ENCODE measurements at places on chromosomes 13 and 19. TPM values are rescaled to one million over a fixed set of nuclear protein-coding genes. Genes with fewer than 3 reads are reported as not detected.

- no peak overlapping the region for H3K27ac ChIP-seq
- no peak overlapping the region for H3K4me3 ChIP-seq
- H3K36me3 ChIP-seq = no peaks in the 10 kb centered on the region
- DNase-seq = no peak
- peaks cover 3% of the 10 kb centered on the region for H3K4me1 ChIP-seq
- no peaks in the 10 kb centered on the region for H3K27me3 ChIP-seq
Measured at GRCh38 chr13:80727321-80727975, 386.5 kb upstream of the SPRY2 start.

- no peak overlapping the region for H3K4me3 ChIP-seq
- no peaks in the 10 kb centered on the region for H3K36me3 ChIP-seq
- no peak overlapping the region for H3K27ac ChIP-seq
- no peaks in the 10 kb centered on the region for H3K27me3 ChIP-seq
- peaks cover 8% of the 10 kb centered on the region for H3K4me1 ChIP-seq
- no peak for DNase-seq
Measured at GRCh38 chr13:98214008-98214643, 37.1 kb upstream of the RNF113B start.

DNA sequence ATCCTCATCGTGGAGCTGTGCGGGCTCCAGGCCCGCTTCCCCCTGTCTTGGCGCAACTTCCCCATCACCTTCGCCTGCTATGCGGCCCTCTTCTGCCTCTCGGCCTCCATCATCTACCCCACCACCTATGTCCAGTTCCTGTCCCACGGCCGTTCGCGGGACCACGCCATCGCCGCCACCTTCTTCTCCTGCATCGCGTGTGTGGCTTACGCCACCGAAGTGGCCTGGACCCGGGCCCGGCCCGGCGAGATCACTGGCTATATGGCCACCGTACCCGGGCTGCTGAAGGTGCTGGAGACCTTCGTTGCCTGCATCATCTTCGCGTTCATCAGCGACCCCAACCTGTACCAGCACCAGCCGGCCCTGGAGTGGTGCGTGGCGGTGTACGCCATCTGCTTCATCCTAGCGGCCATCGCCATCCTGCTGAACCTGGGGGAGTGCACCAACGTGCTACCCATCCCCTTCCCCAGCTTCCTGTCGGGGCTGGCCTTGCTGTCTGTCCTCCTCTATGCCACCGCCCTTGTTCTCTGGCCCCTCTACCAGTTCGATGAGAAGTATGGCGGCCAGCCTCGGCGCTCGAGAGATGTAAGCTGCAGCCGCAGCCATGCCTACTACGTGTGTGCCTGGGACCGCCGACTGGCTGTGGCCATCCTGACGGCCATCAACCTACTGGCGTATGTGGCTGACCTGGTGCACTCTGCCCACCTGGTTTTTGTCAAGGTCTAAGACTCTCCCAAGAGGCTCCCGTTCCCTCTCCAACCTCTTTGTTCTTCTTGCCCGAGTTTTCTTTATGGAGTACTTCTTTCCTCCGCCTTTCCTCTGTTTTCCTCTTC lies 6.3 kb downstream of the MYADM start:
- DNase-seq = no peak
- H3K4me3 ChIP-seq = no peak overlapping the region
- H3K27ac ChIP-seq = no peak overlapping the region
- H3K36me3 ChIP-seq = no peaks in the 10 kb centered on the region
- H3K4me1 ChIP-seq = no peaks in the 10 kb centered on the region

GRCh38 chr19:32691952-32692726 lies 518 bp downstream of the NUDT19 start:
- H3K27ac ChIP-seq = peak overlapping the region; percentile 86
- peak; percentile 56 for DNase-seq
- no peaks in the 10 kb centered on the region for H3K27me3 ChIP-seq
- H3K4me1 ChIP-seq = peaks cover 46% of the 10 kb centered on the region

Gene ZNF66
- total RNA-seq = 2.1 TPM

GRCh38 chr19:53870485-53870844 lies 2.8 kb downstream of the MYADM start:
- peak overlapping the region; percentile 84 for H3K27ac ChIP-seq

DNA sequence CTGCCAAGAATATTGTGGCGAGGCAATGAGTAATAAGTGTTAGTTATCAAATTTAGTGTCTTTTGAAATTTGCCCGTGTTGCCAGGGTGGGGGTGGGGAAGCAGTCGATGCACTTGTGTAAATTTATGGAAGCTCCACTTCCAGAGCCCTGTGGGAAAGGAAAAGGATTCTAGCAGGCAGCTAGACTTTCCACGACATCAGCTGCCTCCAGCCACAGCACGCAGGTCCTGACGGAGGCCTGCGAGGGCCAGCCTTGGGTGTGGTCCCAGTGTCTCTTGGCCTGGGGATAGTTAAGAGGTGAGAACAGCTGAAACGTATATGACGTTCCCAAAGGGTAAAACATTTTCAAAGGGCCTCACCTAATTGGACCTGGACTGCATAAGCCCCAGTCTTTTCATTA lies 433.0 kb downstream of the TSHZ3 start:
- DNase-seq = no peak
- no peaks in the 10 kb centered on the region for H3K36me3 ChIP-seq
- no peak overlapping the region for H3K4me3 ChIP-seq
- no peaks in the 10 kb centered on the region for H3K4me1 ChIP-seq
- no peak overlapping the region for H3K27ac ChIP-seq

DNA sequence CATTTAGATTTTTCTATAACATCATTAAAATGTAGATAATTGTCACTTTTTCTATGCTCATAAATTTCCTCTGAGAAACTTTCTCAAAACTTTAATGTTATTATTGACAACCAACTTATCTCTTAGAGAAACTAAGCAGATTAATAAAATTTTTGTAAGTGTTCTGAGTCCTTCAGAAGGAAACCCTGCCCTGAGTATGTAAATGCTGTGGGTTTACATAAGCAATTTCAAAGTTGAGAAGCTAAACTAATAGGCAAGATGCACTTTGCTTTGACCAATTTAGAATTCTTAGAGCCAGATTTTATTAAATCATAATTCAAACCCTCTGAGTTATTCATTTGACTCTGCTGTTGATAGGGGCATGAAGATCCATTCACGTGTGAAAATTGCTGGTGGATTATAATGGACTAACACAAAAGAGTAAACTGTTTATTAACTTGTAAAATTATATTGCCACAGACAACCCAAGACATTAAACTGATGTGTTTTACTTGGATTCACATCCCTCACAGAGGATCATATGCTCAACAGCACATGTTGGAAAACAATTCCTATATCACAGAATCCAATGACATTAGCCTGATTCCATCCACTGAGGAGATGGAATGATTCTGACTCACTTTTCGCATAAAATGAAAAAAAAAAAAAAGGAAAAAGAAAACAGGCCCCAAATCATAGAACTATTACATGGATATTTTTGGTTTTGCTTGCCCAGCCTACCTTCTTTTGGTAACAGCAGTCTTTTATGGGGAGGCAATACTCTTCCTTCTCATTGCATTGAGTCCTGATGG lies 453.7 kb upstream of the HTR2A start:
- no peak overlapping the region for H3K27ac ChIP-seq
- no peaks in the 10 kb centered on the region for H3K27me3 ChIP-seq
- H3K4me3 ChIP-seq = no peak overlapping the region
- H3K36me3 ChIP-seq = no peaks in the 10 kb centered on the region
- H3K4me1 ChIP-seq = no peaks in the 10 kb centered on the region

GRCh38 chr13:112940236-112940635 lies 28.8 kb upstream of the MCF2L start:
- no peak overlapping the region for H3K27ac ChIP-seq
- no peak for DNase-seq
- no peaks in the 10 kb centered on the region for H3K36me3 ChIP-seq
- H3K4me3 ChIP-seq = no peak overlapping the region
- H3K27me3 ChIP-seq = peaks cover 11% of the 10 kb centered on the region

- H3K27ac ChIP-seq = no peak overlapping the region
- no peak for DNase-seq
- H3K4me3 ChIP-seq = no peak overlapping the region
- no peaks in the 10 kb centered on the region for H3K36me3 ChIP-seq
Measured at GRCh38 chr13:37495046-37495445, 103.5 kb downstream of the POSTN start.

Gene KLK2
- total RNA-seq = not detected

DNA sequence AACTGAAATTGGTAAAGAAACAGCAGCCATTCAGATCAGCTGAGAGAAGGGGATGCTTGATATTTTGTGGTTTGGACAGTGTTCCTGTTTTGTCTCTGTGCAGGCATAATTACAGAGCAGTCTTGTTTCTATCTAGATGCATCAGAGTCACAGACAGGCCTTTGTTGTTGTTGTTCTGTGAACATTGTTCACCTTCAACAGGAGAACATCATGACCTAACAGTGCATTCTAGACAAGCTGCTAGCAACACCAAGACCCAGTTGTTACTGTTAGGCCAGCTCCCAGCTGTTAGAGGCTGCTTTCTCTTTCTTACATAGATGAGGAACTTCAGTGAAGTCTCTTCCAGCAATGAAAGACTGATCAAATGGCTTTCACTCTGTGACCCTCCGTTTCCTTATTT lies 8.5 kb upstream of the LSR start:
- H3K4me1 ChIP-seq = no peaks in the 10 kb centered on the region
- no peak overlapping the region for H3K4me3 ChIP-seq
- H3K27ac ChIP-seq = no peak overlapping the region
- H3K27me3 ChIP-seq = no peaks in the 10 kb centered on the region

GRCh38 chr13:112783135-112783977 lies 93.5 kb downstream of the ATP11A start:
- H3K27ac ChIP-seq = peak overlapping the region; percentile 58
- H3K4me1 ChIP-seq = peaks cover 8% of the 10 kb centered on the region
- no peaks in the 10 kb centered on the region for H3K36me3 ChIP-seq
- no peak for DNase-seq
- H3K27me3 ChIP-seq = no peaks in the 10 kb centered on the region

- H3K27me3 ChIP-seq = no peaks in the 10 kb centered on the region
- H3K36me3 ChIP-seq = no peaks in the 10 kb centered on the region
- no peak for DNase-seq
- H3K4me1 ChIP-seq = peaks cover 21% of the 10 kb centered on the region
- H3K27ac ChIP-seq = no peak overlapping the region
Measured at GRCh38 chr13:34696296-34696695, 245.8 kb upstream of the NBEA start.

- H3K36me3 ChIP-seq = no peaks in the 10 kb centered on the region
- no peaks in the 10 kb centered on the region for H3K27me3 ChIP-seq
- H3K27ac ChIP-seq = no peak overlapping the region
- no peak overlapping the region for H3K4me3 ChIP-seq
- H3K4me1 ChIP-seq = peaks cover 4% of the 10 kb centered on the region
Measured at GRCh38 chr13:25771202-25771601, 280.6 kb downstream of the SHISA2 start.

GRCh38 chr13:113043931-113044330 lies 61.7 kb upstream of the F7 start:
- H3K4me1 ChIP-seq = peaks cover 3% of the 10 kb centered on the region
- H3K27me3 ChIP-seq = peaks cover 51% of the 10 kb centered on the region
- H3K27ac ChIP-seq = no peak overlapping the region
- no peak overlapping the region for H3K4me3 ChIP-seq
- no peaks in the 10 kb centered on the region for H3K36me3 ChIP-seq

Gene SPINT2
- 0.26 TPM for total RNA-seq

- DNase-seq = no peak
- H3K36me3 ChIP-seq = no peaks in the 10 kb centered on the region
- H3K27me3 ChIP-seq = no peaks in the 10 kb centered on the region
- H3K4me3 ChIP-seq = no peak overlapping the region
Measured at GRCh38 chr13:97724450-97724849, 229.0 kb upstream of the IPO5 start.

GRCh38 chr13:59270327-59270726 lies 893.4 kb downstream of the DIAPH3 start:
- no peaks in the 10 kb centered on the region for H3K36me3 ChIP-seq
- no peak for DNase-seq
- no peaks in the 10 kb centered on the region for H3K27me3 ChIP-seq

Gene FUT1
- total RNA-seq = 0.61 TPM

DNA sequence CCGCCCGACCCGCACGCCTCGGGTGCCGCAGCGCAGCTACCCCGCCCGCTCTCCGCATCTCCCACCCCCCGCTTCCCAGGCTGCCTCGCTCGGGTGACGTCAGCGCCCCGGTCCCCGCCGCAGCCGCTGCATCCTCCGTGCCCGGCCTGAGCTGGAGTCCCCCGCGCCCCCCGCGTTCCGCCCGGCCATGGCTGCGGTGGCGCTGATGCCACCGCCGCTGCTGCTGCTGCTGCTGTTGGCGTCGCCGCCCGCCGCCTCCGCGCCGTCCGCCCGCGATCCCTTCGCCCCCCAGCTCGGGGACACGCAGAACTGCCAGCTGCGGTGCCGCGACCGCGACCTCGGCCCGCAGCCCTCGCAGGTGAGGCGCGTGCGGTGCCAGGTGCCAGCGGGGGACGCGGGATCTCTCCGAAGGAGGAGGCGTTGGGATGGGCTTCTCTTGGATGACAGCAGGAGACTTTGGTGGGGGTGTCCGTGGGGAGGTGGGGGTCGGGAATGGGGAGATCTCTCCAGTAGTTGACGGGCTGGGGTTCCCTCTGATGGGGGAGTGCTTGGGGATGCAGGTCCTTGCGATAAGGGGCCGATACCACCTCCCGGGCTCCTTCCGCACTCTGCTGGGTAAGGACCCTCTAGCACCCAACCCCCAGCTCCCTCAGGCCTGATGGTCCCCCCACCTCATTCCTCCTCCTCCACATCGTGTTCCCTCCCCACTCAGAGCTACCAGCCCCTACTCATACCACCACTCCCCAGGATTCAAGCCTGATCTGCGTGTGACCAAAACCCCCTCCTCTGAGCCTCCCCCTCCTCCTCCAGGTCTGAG lies at the start of gene TMEM59L:
TMEM59L (plus strand) TSS at position 99 of the 817 bp plus-strand sequence; CDS start at position 188, 89 bp downstream.
- H3K4me1 ChIP-seq = peaks cover 17% of the 10 kb centered on the region
- H3K36me3 ChIP-seq = no peaks in the 10 kb centered on the region
- peaks cover 72% of the 10 kb centered on the region for H3K27me3 ChIP-seq
- DNase-seq = no peak

Gene ZNF575
- not detected for total RNA-seq

Gene ENOX1
- total RNA-seq = 0.46 TPM

DNA sequence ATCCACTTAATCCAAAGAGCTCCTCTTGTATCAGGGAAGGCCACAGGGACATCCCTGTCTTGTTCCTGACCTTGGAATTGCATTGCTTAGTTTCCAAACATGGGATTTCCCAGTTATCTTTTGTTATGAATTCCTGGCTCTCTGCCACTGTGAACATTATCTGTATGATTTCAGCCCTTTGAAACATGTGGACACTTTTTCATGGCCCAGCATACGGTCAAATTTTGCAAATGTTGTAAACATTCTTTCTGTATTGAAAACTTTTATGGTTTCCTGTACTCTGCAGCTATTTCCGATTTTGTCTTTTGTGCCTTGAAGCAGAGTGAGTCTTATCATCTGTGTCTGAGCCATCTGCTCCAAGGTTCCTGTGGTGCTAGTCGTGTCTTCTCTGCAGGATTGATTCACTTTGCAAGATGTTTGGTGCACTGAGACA lies 4.5 kb upstream of the CFAP97D2 start:
- no peak for DNase-seq
- H3K36me3 ChIP-seq = no peaks in the 10 kb centered on the region
- H3K4me3 ChIP-seq = no peak overlapping the region
- H3K4me1 ChIP-seq = no peaks in the 10 kb centered on the region
